ENCODE measurements at places on chromosomes 7 and 10.

- no peak for DNase-seq
Measured at GRCh38 chr10:120819366-120819765, 31.8 kb upstream of the WDR11 start.

DNA sequence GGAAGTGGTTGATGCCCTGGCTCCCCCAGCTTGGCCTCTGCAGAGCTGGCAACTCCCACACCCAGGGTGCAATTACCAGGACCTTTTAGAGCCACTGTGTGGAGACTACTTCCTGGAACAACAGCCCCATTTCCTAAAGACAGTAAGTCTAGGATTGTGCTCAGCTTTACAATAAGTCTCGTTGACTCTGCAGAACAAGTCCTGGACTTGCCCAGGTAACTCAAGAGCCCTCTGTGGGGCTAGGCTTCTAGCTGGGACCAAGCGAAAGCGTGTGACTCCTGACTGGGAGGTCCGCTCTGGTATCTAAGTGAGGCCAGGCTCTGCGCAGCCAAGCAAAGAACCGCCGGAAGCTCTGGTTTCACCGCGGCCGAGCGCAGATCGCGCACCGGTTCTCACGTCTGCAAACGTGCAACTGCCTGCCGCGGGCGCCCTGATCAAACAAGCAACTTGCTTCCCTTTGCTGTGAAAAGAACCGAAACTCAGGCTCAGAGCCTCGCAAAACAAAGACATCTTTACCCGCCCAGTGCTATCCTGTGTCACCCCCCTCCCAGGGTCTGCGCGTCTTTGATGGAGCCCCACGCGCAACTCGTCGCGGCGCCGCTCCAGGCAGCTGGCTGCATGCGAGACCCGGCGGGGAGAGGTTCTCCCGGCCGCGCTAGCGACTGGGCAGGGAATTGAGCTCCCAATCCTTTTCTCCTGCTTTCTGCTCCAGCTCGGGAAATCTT lies 4.4 kb upstream of the PDLIM1 start:
- DNase-seq = no peak

DNA sequence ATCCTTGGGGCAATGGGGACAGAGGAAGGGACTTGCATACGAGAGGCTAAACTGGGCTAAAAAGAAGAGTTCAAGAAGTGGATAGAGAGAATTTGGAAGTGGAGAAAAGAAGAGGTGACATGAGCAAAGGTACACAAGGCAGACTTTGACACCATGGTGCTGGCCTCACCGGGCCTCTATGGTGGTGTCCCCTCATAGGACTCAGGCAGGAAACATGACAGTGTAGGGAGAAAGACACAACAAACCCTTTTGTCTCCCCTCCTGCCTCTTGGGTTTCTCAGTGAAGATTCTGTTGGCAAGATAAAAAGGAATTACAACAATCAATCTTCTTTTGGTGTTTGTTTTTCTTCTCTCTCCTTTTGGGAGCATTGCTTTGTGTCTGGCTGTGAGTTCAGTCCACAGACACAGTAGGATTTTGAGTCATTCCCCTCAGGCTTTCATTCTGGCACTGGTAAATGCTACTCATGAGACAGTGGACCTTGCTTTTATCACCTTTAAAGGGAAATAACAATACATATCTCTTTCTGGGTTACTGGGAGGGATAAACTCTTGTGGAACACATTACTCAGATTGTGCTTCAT lies 827.7 kb downstream of the TNS3 start:
- DNase-seq = no peak

DNA sequence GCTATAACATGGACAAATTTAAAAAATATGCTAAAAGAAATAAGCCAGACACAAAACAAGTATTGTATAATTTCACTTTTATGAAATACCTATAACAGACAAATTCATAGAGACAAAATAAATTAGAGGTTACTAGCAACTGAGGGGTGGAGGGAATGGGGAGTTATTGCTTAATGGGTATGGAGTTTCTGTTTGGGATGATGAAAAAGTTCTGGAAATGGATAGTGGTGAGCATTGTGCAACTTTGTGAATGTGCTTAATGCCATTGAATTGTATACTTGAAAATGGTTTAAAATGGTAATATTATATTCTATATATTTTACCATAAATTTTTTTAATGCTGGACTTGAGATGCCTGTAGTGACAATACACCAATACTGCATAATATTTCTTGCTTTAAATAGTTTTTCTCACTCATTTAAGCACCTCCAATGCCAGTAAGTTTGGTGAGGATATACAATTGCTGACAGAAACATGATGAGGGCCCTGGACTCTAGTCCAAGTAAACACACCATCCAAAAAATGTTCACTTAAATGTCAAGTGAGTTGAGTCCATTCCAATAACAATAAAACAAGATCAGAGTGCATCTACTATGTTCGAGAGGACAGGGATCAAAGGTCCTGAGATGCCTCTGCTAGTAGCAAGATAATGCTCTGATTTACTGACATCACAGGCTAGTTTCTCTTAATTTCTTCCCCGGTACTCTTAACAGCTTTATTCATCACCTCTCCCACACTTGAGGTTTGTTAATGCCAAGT lies 71.9 kb downstream of the NT5C2 start:
- no peak for DNase-seq

- DNase-seq = no peak
Measured at GRCh38 chr10:101778781-101779543, 3.0 kb upstream of the FGF8 start.

GRCh38 chr7:99791021-99791420 lies 7.0 kb upstream of the CYP3A4 start:
- no peak for DNase-seq

- DNase-seq = no peak
Measured at GRCh38 chr10:48300556-48300955, 5.9 kb upstream of the MAPK8 start.

- no peak for DNase-seq
Measured at GRCh38 chr7:22574754-22575520, 74.9 kb upstream of the STEAP1B start.

GRCh38 chr7:157689269-157690057 lies 352.7 kb downstream of the DNAJB6 start:
- peak; percentile 67 for DNase-seq

DNA sequence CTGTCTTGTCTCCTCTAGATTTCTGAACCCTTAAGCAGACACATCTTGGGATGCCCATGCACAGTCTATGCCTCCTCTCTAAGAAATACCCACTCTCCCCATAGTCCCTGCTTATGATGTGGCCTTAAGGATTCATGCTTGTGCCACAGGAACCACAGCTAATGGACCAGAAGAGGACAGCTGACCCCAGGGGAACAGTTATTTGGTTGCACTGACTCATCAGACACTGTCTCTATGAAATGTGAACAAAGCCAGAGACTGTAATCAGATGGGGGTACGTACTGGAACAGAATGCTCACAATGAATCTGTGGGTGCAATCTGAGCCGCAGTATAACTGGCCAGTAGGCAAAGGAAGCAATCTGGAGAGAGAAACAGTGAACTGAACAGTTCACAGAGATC lies 121.9 kb downstream of the USP6NL start:
- DNase-seq = no peak

DNA sequence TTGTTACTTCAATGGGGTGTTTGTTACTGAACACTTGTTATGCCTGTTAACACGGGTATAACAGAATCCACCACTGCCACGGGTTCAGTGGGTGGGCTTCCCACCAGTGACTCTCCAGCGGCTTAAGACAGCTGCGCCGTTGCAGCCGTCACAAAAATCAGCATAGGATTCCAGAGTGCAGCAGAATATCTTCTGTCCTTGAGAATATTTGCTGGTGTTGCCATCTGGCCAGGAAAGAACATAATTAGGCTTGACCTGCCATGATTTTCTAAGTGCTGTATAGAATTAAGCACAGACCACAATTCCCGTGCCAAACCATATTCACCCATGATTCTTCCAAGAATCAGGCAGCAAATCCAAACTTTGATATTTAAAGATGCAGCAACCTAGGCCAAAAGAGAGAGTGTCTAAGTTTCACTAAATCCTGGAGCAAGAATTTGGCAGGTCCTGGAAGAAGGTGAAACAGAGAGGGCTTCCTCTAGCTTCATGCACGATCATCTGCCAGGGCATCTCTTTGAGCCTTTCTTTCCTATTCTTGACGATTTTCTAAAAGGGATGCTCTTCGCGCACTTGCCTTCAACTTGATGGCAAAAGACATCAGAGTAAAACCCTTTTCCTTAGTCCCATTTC lies 95.0 kb downstream of the FRMD4A start:
- DNase-seq = no peak

- no peak for DNase-seq
Measured at GRCh38 chr7:5646846-5647245, 134.6 kb downstream of the RNF216 start.

- no peak for DNase-seq
Measured at GRCh38 chr10:11824825-11825224, 1.7 kb downstream of the PROSER2 start.

Data from RKO (cell line).